Peyer's patch (tissue), 4 donors: ENCODE measurements at places on chromosomes 1 and 21. TPM values are rescaled to one million over a fixed set of nuclear protein-coding genes. Genes with fewer than 3 reads are reported as not detected.

- H3K4me1 ChIP-seq = no peaks in the 10 kb centered on the region
- H3K27ac ChIP-seq = no peak overlapping the region
- no peak overlapping the region for H3K4me3 ChIP-seq
- no peak for DNase-seq
- H3K27me3 ChIP-seq = no peaks in the 10 kb centered on the region
Measured at GRCh38 chr1:242025681-242026080, 26.8 kb upstream of the MAP1LC3C start.

DNA sequence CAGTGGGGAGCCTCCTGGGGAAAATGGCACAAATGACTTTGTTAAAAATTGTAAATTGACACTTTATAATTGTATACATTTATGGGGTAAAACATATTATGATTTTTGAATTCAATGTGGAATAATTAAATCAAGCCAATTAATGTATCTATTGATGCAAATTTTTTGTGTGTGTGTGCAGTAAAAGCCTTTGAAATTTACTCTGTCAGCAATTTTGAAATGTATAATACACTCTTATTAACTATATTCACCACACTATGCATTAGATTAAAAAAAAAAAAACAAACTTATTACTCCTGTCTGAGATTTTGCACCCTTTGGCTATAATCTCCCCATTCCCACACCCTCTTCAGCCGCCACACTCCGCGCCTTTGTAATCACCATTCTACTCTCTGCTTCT is 119.2 kb downstream of the S1PR1 start:
- no peaks in the 10 kb centered on the region for H3K36me3 ChIP-seq
- H3K4me1 ChIP-seq = no peaks in the 10 kb centered on the region
- no peak for DNase-seq
- H3K27ac ChIP-seq = no peak overlapping the region
- H3K4me3 ChIP-seq = no peak overlapping the region
- no peaks in the 10 kb centered on the region for H3K27me3 ChIP-seq

DNA sequence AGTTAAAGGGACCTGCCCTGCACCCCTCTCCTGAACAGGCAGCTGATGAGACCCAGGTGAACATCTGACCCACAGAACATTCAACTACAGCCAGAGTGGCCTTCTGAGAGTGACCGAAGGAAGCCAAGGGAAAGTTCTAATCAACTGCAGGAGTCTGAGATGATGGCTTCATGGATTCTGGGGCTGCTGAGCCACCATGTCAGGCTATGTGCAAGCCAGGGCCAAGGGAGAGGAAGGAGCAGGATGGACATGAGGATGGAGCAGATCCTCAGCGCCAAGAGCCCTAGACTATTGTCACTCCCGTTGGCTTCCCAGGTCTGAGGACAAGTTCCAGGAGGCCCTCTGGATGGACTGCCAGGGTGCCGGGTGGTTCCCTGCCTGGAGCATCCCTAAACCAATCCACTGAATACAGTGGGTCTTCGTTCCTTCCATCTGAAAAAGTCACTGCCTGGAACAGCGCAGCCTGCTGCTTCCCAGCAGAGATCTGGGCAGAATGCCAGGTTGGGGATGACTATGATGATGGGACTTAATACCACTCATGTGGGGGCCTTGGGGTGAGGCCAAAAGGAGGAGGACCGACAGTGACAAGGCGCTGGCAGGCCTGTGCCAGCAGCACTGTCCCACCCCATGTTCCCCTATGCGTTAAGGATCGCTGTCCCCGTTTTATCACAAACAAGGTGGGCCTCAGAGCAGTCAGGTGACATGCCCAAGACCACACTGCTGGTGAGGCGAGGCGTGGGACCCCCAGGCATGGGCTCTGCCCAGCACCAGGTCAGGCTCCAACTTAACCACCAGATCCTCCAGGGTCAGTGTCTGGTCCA is 19.8 kb downstream of the SPOCD1 start:
- no peaks in the 10 kb centered on the region for H3K4me1 ChIP-seq
- no peaks in the 10 kb centered on the region for H3K27me3 ChIP-seq
- no peak overlapping the region for H3K4me3 ChIP-seq
- no peaks in the 10 kb centered on the region for H3K36me3 ChIP-seq

DNA sequence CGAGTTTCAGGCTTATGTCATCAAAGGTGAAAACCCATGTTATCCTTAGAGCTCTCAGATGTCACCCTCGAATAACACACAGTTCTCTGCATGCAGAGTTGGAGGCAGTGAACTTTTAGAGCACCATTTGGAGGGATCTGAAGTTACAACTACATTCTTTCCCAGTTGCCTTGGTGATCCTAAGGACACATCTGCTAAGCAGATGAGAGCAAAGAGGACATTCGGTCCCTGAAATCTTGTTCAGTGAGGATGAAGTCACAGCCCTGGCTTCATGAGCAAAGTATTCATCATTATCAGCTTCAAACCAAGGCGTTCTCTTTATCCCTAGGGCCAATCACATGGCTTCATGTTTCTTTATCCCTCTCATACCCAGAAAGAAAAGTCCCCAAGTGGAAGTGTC is 23.1 kb upstream of the MCOLN2 start:
- no peaks in the 10 kb centered on the region for H3K27me3 ChIP-seq
- no peak for DNase-seq
- no peak overlapping the region for H3K4me3 ChIP-seq
- H3K27ac ChIP-seq = no peak overlapping the region

GRCh38 chr1:21344098-21344749 is 54.0 kb upstream of the ECE1 start:
- DNase-seq = no peak
- H3K4me1 ChIP-seq = peaks cover 60% of the 10 kb centered on the region
- no peaks in the 10 kb centered on the region for H3K36me3 ChIP-seq
- peak overlapping the region; percentile 84 for H3K4me3 ChIP-seq
- H3K27me3 ChIP-seq = no peaks in the 10 kb centered on the region

GRCh38 chr1:65497256-65497830 is 76.9 kb downstream of the LEPR start:
- no peaks in the 10 kb centered on the region for H3K4me1 ChIP-seq
- DNase-seq = no peak
- H3K27ac ChIP-seq = no peak overlapping the region
- H3K36me3 ChIP-seq = no peaks in the 10 kb centered on the region
- H3K4me3 ChIP-seq = no peak overlapping the region

GRCh38 chr1:215607412-215607811 is 40.3 kb downstream of the KCTD3 start:
- no peaks in the 10 kb centered on the region for H3K36me3 ChIP-seq
- H3K4me3 ChIP-seq = no peak overlapping the region
- no peaks in the 10 kb centered on the region for H3K27me3 ChIP-seq
- H3K27ac ChIP-seq = no peak overlapping the region
- DNase-seq = no peak

GRCh38 chr1:180151508-180151907 is 3.2 kb upstream of the QSOX1 start:
- H3K4me1 ChIP-seq = no peaks in the 10 kb centered on the region
- H3K27me3 ChIP-seq = no peaks in the 10 kb centered on the region
- no peak overlapping the region for H3K4me3 ChIP-seq
- no peak overlapping the region for H3K27ac ChIP-seq
- DNase-seq = no peak

DNA sequence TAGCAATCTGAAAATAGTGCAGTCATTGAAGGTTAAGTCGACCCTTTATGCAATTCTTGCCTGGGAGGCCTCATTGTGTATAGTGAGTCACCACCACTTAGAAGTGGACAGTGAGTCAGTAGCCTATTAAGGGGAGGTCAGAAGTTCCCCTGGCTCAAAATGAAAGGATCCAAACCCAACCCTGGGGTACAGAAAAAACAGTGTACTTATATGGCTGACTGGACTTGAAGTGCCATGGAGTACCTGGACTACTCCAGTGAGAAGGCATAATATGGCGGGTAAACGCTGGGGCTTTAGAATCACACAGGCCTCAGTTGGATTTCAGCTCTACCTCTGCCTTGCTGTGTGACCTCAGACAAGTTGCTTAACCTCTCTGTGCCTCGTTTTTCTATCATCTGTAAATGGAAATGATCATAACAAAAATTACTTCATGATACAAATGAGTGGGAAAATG is 2.2 kb upstream of the BCL9 start:
- H3K36me3 ChIP-seq = no peaks in the 10 kb centered on the region
- DNase-seq = no peak
- H3K4me1 ChIP-seq = no peaks in the 10 kb centered on the region
- no peak overlapping the region for H3K4me3 ChIP-seq
- H3K27ac ChIP-seq = peak overlapping the region; percentile 84

DNA sequence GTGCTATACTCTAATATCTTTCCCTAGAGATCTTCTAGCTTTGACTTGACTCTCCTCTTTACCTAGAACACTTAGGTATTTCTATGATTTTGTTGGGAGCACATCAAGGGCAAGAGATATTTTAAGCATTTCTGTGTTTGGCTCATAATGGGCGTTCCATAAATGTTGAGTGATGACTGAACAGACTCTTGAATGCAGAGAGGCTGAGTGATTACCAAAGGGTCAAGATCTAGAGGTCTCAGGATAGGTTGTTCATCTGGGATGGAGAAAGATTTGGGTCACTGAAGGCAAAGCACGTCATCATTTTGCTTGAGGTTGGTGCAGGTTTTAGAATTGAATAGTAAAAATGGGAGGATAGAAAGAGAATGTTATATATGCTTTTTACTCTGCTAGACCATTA is 705.4 kb upstream of the B3GALT2 start:
- no peak overlapping the region for H3K4me3 ChIP-seq
- no peak for DNase-seq

GRCh38 chr1:172287208-172287607 is 133.3 kb upstream of the C1orf105 start:
- no peaks in the 10 kb centered on the region for H3K27me3 ChIP-seq
- no peaks in the 10 kb centered on the region for H3K4me1 ChIP-seq
- H3K4me3 ChIP-seq = no peak overlapping the region
- no peak overlapping the region for H3K27ac ChIP-seq

- no peak overlapping the region for H3K4me3 ChIP-seq
- H3K36me3 ChIP-seq = no peaks in the 10 kb centered on the region
- no peak overlapping the region for H3K27ac ChIP-seq
- H3K4me1 ChIP-seq = no peaks in the 10 kb centered on the region
- no peaks in the 10 kb centered on the region for H3K27me3 ChIP-seq
Measured at GRCh38 chr1:233998891-233999290, 94.4 kb downstream of the SLC35F3 start.

- no peaks in the 10 kb centered on the region for H3K27me3 ChIP-seq
- no peaks in the 10 kb centered on the region for H3K36me3 ChIP-seq
- no peak overlapping the region for H3K27ac ChIP-seq
- H3K4me3 ChIP-seq = no peak overlapping the region
Measured at GRCh38 chr1:245128381-245129101, 26.2 kb upstream of the KIF26B start.

DNA sequence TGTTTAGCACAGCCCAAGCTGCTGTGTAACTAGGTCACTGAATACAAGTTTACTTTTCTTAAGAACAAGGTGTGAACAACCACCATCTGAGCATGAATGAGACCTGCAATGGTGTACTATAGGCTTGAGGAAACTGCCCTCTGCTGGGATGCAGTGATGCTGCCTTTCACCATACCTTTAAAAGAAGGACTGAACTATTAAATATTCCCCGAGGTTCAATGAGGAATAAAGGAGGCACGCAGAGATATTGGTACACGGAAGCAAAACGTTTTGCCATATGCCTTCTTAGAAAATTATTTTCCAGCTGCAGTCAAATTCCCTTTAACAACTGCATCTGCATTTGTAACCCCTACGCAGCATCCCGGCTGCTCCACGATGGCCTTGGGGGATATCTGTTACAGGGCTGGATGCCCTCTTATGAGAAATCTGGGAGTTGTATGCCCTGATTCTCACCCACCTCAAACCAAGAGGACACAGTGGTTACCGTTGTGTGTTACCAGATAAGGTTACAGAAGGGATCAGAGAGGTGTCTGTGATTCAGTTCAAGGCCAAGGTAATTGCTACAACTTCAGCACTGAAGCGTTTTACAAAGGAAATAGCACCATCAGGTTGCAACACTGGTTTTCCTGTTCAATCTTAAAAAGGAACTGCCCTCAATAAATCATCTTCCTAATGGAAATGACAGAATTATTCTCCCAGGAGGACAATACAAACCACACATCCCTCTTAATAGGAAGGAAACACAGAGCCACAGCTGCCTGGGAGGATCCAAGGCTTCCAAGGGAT is 470.5 kb downstream of the LTN1 start:
- no peaks in the 10 kb centered on the region for H3K4me1 ChIP-seq
- no peak for DNase-seq

DNA sequence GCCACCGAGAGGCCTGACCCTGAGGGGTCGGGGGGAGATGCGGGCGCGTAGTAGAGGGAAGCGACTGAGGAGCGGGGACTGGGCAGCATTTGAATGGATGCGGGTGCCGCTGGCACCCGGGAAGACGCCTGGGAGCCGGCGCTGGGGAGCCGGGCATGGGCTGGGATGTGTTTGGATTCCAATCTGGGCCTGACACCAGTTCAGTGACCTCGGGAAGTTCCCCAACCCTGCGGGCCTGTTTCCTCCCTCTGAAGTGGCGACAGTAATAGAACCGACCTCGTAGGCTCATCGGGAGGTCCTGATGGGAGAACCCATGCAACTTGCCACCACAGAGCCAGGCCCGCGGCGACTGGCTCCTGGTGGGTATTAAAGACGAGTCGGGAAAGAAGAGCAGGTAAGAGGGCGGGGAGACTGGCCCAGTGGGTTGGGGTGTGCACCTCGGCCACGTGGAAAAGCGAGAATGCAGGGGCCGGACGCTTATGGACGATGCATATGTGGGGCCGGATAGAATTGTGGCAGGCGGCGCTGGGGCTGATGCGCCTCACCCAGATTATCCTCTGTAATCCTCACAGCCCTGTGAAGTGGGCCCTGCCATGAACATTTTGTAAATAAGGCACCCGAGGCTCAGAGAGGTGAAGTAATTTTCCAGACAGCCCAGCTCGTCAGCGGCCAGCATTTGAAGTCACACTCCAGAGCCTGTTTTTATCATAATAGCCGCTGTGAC is 105.8 kb downstream of the SLC16A1 start:
- H3K36me3 ChIP-seq = no peaks in the 10 kb centered on the region
- H3K4me1 ChIP-seq = peaks cover 8% of the 10 kb centered on the region
- H3K27me3 ChIP-seq = no peaks in the 10 kb centered on the region
- no peak overlapping the region for H3K27ac ChIP-seq
- H3K4me3 ChIP-seq = peak overlapping the region; percentile 56

AIM2 gene
- total RNA-seq = 3.8 TPM

ALX3 gene
- total RNA-seq = not detected

FMO3 gene
- 3.2 TPM for total RNA-seq

CRYBG2 gene
- 42.0 TPM for total RNA-seq

CD1D gene
- total RNA-seq = 34.7 TPM

AIRE gene
- not detected for total RNA-seq

LDLRAD1 gene
- not detected for total RNA-seq
